ENCODE measurements at places on chromosomes 12 and 14.

GRCh38 chr14:24996930-24997725, 52.8 kb downstream of the STXBP6 start:
- DNase-seq: no peak

- no peak for DNase-seq
Observed at GRCh38 chr12:120261951-120262851, 3.3 kb downstream of the PXN start.

- peak; percentile 96 for DNase-seq
Observed at GRCh38 chr12:95646781-95647190, 95.5 kb upstream of the USP44 start.

- no peak for DNase-seq
Observed at GRCh38 chr12:47303995-47304560, 224.3 kb upstream of the AMIGO2 start.

DNA sequence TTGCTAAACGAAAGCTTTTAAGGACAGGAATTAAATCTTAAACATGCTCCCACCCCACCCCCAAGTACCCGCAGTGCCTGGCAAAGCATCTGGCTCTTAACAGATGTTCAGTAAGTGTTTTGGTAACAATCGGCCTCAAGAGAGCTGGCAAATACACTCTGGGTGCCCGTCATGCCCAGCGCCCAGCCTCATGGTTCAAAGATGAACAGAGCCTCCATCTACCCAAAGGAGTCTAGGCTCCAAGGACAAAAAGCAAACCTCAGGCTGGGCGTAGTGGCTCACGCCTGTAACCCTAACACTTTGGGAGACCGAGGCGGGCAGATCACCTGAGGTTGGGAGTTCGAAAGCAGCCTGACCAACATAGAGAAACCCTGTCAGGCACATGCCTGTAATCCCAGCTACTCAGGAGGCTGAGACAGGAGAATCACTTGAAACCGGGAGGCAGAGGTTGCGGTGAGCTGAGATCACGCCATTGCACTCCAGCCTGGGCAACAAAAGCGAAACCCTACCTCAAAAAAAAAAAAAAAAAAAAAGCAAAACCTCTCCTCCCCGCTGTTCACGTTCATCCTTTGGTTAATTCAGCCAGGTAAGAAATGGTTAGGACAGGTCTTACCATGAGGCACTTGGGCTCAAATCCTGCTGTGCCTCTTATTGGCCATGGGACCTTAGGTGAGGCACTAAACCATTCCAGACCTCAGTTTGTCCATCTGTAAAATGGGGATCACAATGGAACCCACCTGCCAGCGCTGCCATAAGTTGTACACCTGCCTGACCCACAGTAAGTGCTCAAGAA, 151.3 kb downstream of the BCL11B start:
- DNase-seq: no peak

DNA sequence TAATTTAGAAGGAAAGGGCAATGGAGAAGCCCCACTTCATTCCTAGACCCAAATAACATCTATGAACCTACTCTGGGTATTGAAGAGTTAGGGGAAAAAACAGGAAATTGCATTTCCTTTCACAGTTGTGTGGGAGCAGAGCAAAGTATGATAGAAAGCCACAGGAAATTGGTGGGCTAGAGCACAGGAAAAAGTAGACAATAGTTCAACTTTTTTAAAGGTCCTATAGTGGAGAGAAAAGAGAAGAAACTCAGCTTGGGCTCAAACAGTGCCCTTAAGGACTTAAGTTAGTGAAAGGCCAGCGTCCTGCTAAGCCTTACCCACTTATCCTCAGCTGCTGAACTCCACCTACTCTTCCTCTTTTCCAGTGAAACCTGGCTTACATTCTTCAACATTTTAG, 258.1 kb downstream of the DPY19L2 start:
- no peak for DNase-seq

- peak; percentile 90 for DNase-seq
Observed at GRCh38 chr12:5456906-5457305, 25.0 kb downstream of the NTF3 start.

GRCh38 chr14:64726585-64726890, 22.3 kb downstream of the PLEKHG3 start:
- no peak for DNase-seq
